ENCODE measurements at places on chromosomes 2 and 18. TPM values are rescaled to one million over a fixed set of nuclear protein-coding genes. Genes with fewer than 3 reads are reported as not detected.

The CDK15 gene
- 67.0 TPM for total RNA-seq

The CROCC2 gene
- 0.12 TPM for total RNA-seq

The RGPD3 gene
- total RNA-seq, result 0.20 TPM

The ITGB6 gene
- total RNA-seq, result 0.10 TPM

The KLHL30 gene
- total RNA-seq, result not detected

The VWA3B gene
- not detected for total RNA-seq

The LCT gene
- total RNA-seq, result not detected

The NYAP2 gene
- not detected for total RNA-seq

The NEU2 gene
- total RNA-seq, result not detected

GRCh38 chr2:128446049-128446873, 127.6 kb upstream of the HS6ST1 start:
- DNase-seq, result no peak

- DNase-seq, result no peak
These were observed 702.6 kb upstream of the LRRTM1 start for GRCh38 chr2:81007104-81007503.

- DNase-seq, result no peak
These were observed 347.1 kb downstream of the TXNL1 start for GRCh38 chr18:56291294-56291693.

DNA sequence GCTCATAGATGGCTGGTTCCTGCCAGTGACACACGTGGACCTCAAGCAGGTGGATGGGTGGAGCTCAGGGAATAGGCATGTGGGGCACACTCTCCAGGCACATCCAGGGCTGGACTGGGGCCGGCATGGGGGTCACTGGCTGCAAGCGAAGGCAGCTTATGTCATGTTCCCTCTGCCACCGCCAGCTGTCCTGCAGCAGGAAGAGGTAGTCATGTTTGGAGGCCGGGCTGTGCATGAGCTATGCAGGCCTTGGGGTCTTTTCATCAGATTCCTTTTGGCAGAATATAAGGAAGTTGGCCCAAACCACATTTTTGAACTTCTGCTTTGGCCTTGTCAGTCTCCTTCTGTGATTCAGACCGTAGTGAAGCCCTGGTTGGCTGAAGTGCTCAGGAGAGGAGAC, 61.5 kb downstream of the AGAP1 start:
- DNase-seq, result no peak

DNA sequence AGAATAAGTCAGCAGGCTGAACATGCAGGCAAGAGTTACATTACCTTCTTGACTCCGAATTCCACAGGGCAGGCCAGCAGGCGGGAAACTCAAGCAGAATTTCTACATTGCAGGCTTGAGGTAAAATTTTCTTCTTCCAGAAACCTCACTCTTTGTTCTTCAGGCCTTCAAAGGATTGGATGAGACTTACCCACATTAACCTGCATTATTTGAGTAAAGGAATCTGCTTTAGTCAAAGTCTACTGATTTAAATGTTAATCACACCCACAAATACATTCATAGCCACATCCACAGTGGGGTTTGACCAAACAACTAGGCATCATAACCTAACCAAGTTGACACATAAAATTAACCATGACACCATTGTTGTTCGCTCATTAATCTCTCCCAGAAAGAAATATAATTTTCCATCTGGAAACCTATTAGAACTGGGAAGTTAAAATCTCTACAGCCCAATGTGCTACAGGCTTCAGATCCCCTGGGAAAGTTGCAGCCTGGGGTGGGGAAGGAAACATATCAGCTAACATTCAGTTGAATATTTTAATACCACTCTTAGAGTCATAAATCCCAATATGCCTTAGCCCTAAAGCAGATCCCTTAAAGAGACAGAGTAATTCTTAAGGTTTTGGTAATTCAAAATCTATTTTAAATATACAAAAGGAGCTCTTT, 468.2 kb upstream of the TNP1 start:
- DNase-seq, result no peak

GRCh38 chr2:180707884-180708205, 272.6 kb upstream of the UBE2E3 start:
- peak; percentile 79 for DNase-seq

GRCh38 chr2:173417802-173418201, 63.1 kb downstream of the CDCA7 start:
- DNase-seq, result no peak

DNA sequence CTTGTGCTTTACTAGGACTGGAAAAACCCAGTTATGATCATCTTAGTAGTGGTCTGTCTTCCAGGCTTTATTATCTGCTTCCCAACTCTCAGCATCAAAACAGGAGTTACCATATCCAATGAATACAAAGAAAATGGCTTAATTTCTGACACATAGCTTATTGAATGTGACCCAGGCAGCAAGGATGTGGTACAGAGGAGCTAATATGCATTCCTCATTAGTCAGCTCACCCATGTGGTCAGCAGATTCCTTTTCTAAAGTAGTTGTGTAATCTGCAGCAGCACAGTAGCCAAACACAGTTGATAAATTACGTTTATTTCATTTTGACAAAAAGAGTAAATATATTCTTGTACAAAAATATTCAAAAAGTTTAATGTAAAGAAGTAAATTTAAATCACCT, 43.6 kb downstream of the TSPYL6 start:
- peak; percentile 92 for DNase-seq

- DNase-seq, result no peak
These were observed 853.9 kb downstream of the NRXN1 start for GRCh38 chr2:50178050-50178449.

- no peak for DNase-seq
These were observed 58.0 kb upstream of the CAPN13 start for GRCh38 chr2:30865243-30865642.

GRCh38 chr18:79426376-79427300, 30.9 kb downstream of the NFATC1 start:
- DNase-seq, result no peak

- DNase-seq, result no peak
These were observed 4.6 kb downstream of the BCL11A start for GRCh38 chr2:60548845-60549237.

DNA sequence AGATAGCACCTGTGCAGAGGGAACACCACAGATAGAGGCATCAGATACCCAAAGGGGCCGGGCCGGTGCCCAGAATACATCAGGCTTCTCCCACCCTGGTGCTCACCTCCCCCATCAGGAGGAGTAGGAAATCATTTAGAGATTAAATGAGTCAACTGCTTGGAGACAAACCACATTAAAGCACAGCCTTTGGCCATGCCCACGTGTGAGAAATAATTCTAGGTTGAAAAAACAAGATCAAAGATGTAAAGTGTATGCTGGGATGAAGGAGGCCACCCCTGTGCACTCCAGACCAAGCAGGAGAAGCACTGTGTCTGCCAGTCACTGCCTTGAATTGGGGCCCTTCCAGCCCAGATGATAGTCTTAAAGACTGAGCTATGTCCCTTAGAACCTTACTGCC, 152.8 kb upstream of the ACAA2 start:
- peak; percentile 54 for DNase-seq

GRCh38 chr2:236980961-236981360, 104.7 kb upstream of the COPS8 start:
- DNase-seq, result no peak

- DNase-seq, result no peak
These were observed 3.5 kb upstream of the FABP1 start for GRCh38 chr2:88131201-88131998.

GRCh38 chr2:9170458-9171130, 36.0 kb upstream of the ASAP2 start:
- no peak for DNase-seq

- DNase-seq, result no peak
These were observed 48.2 kb upstream of the EML6 start for GRCh38 chr2:54675281-54675680.

GRCh38 chr18:46411867-46412690, 244.9 kb downstream of the LOXHD1 start:
- DNase-seq, result peak; percentile 75

DNA sequence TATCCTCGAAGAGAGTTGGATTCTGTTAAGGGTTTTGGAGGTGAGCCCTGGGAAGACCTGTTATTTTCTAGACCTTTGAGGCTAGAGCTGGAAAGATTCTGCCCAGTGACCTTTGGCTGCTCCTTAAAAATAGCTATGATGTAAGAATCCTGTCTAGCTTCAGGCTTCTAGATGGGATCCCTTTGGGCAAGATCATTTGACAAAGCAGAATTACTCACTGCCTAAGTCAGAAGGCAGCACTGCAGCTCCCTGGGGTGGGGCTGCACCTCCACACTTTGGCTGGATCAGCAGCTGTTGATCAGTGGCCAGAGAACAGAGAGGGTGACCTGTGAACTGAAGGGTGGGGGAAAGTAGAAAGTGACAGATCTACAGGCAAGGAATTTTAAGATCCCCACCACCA, 103.8 kb downstream of the ASAP2 start:
- DNase-seq, result peak; percentile 87

DNA sequence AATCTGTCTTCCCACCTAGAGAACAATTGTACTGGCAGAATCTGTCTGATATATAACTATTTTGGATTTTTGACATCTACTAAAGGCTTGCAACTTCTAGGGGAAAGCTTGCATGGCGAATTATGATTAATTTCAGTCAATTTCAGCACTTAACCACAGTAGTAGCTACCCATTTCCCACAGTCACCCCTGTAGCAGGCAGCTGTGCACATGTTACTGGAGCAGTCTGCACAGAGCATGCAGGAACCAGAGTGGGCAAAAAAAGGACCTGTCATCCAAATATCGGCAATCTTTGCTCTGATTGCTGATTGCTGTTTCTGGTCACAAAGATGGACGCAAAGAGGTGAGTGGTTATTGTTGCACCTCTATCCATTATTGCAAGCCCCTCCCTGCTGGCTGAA, 473.3 kb downstream of the SPAG16 start:
- DNase-seq, result no peak

GRCh38 chr18:40855661-40856060, 1099.4 kb upstream of the PIK3C3 start:
- no peak for DNase-seq

DNA sequence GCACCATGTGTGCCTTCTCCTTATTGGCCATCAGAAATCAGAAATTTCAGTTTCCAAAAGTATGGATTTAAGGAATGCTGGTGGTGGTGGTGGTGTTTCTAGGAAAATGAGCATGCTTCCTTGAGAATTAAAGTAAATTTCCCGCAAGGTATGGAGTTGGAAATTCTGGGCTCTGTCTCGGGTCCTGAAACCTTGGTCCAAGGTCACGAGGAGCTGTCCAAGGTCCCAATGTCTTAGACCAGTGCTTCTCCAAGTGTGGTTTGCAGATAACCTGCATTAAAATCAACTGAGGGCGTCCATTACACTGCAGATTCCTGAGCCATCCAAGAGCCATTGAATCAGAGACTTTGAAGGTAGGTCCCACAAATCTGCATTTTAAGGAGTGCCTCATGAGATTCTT, 210.9 kb upstream of the PKDCC start:
- peak; percentile 53 for DNase-seq
